ENCODE measurements at places on chromosomes 1 and 21.
A peak's percentile ranks its signal among the peaks of the same experiment; 100 is the strongest.

DNA sequence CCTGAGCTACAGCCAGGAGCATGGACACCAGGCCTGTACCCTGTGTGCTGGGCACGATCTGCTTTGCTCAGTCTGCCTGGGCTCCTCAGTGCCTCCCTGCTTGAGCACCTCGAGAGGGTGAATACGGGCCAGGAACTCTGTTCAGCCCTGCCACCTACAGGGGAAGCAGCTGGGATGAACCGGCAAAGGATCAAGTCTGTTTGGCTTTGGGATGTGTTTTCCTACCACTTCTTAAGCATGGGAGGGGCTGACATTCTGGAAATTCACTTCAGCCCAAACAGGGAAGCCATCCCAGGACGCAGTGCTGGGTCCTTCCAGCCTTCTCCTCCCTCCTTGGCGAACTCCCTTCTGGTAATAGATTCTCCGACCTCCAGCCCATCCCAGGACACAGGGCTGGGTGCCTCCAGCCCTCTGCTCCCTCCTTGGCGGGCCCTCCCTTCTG is 55.8 kb upstream of the SELENON start:
- no peak for DNase-seq

GRCh38 chr21:16307256-16307655 is 577.5 kb downstream of the USP25 start:
- no peak for DNase-seq

- DNase-seq: peak; percentile 38
These were observed 11.1 kb upstream of the ARHGEF2 start for GRCh38 chr1:155989242-155990004.

- no peak for DNase-seq
These were observed 8.6 kb downstream of the NIPAL3 start for GRCh38 chr1:24424207-24424606.

GRCh38 chr1:112298558-112298957 is 97.5 kb upstream of the CTTNBP2NL start:
- no peak for DNase-seq

- no peak for DNase-seq
These were observed 7.8 kb upstream of the DENND2C start for GRCh38 chr1:114677691-114678090.

DNA sequence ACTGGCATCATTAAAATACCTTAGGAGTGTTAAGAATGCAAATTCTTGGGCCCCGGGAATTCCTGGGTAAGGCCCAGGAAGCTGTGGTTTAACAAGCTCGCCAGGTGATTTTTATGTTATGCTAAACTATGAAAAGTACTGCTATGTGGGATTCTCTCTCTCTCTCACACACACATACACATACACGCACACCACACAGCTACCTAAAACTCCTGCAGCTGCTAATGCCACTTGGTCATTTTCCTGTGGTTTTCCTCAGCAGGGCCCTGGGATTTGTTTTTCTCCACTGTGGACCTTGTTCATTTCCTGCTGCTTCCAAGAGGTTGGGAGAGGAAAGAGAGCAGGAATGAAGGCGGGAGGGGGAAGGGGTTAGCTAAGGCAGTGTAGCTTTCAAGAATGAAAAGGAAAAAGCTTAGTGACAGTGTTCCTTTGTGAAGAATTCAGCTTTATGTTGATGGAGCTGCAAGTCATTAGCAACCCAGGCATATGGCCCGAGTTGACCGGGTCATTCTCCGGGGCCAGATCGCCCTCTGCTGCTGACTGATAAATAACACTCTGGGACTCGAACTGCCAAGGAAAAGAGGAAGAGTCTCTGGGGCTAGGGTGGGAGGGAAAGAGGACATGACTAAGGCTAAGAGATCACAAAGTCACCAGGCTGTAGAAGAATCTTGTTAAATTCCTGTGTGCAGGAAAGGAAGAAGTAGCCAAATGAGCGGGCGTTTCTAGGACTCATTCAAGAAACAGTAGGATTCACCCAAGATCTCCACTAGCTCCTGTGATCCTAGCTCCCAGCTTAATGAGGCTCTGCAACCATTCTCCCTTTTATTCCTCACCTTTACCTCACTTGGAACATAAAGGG is 30.5 kb upstream of the LRIG2 start:
- no peak for DNase-seq

DNA sequence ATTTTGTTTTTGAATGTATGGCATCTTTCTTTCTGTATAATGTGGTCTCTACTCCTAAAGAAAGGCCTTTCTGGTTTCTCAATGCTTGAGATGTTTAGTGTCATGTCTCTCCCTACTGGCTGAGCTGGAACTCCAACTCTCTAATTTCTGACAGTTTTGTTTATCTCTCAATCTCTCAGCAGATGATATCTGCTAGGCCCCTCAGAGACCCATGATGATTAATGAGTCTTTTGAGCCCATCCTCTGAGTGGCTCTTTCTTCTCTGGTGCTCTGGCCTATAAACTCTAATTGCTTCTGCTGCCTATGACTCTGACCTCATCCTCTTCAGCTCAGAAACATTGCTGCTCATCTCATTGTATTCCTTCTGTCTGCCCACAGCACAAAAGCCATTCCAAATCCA is 46.6 kb downstream of the CRB1 start:
- no peak for DNase-seq

GRCh38 chr1:79497193-79497773 is 490.8 kb upstream of the ADGRL4 start:
- no peak for DNase-seq

GRCh38 chr1:165902565-165902964 is 75.2 kb downstream of the UCK2 start:
- no peak for DNase-seq

- DNase-seq: no peak
These were observed 175.5 kb downstream of the RGS7 start for GRCh38 chr1:241181471-241181870.

DNA sequence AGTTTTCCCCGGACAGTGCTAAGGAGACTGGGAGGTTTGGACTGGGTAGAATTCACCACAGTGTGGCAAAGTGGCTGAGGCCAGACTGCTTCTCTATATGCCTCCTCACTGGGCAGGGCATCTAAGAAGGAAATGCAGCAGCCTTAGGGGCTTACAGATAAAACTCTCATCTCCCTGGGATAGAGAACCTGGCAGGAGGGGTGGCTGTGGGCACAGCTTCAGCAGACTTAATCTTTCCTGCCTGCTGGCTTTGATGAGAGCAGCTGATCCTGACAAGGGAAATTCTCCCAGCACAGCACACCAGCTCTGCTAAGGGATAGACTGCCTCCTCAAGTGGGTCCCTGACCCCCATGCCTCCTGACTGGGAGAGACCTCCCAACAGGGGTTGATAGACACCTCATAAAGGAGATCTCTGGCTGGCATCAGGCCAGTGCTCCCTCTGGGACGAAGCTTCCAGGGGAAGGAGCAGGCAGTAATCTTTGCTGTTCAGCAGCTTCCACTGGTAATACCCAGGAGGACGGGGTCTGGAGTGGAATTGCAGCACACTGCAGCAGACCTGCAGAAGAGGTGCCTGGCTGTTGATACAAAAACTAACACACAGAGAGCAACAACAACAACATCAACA is 25.2 kb downstream of the KIFAP3 start:
- DNase-seq: no peak

DNA sequence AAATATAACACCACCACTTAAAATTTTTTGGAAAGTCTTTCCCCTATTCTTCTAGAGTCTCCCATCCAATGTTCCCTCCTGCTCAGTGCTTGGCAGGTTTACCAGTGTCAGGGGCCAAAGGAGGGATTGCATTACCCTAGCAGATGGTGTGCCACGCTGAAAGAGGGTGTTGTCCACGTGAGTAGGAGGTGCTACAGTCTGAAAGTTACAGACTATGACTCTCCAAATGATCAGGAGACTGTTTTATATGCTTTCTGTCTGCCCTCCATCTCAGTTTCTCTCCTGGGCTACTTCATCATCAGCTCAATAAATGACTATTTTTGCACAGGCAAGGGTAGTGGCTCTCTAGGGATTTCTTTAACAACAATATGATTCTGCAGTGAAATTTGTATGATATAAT is 31.3 kb upstream of the ANGPTL7 start:
- DNase-seq: no peak

DNA sequence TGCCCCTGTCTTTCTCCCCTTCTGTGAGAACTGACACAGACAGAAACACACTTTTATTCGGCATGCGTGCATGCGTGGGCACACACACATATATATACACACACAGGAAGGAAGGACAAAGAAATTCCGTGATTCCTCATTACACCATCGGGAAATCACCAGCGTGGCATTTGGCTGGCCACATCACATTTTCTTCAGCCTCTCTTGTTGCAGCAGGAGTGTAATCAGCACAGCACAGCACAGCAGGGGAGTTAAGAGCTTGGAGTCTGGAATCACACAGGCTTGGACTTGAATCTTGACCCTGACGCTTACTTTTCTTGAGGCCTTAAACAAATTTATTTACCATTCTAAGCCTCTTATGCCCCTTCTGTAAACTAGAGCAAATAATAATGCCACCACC is 45.3 kb upstream of the EPHA8 start:
- DNase-seq: no peak

GRCh38 chr1:77168358-77168757 is 50.9 kb downstream of the PIGK start:
- DNase-seq: no peak

- no peak for DNase-seq
These were observed 247.1 kb downstream of the NPHP4 start for GRCh38 chr1:5744911-5745799.

DNA sequence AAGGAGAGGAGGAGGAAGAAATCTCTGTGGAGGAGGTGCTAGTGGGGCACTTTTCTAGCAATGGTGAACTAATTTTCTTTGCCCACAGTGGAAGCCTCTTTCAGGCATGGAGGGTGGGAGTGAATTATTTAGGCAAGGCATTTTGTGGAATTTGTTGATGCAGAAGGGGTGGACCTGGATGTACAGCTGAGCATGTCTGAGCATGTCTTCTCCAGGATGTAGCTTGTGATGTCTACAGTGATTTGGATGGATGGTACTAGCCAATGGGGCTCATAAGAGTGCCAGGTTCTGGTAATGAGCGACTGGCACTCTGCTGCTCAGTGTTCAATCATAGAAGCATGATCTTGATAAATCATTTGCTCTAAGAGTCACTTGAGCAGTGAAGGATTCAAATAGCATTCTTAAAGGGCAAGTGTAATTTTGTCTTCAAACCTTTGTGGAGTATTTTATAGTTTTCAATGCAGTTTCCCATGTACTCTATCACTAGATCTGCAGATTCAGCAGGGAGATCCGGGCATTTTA is 153.9 kb upstream of the LMO4 start:
- no peak for DNase-seq

DNA sequence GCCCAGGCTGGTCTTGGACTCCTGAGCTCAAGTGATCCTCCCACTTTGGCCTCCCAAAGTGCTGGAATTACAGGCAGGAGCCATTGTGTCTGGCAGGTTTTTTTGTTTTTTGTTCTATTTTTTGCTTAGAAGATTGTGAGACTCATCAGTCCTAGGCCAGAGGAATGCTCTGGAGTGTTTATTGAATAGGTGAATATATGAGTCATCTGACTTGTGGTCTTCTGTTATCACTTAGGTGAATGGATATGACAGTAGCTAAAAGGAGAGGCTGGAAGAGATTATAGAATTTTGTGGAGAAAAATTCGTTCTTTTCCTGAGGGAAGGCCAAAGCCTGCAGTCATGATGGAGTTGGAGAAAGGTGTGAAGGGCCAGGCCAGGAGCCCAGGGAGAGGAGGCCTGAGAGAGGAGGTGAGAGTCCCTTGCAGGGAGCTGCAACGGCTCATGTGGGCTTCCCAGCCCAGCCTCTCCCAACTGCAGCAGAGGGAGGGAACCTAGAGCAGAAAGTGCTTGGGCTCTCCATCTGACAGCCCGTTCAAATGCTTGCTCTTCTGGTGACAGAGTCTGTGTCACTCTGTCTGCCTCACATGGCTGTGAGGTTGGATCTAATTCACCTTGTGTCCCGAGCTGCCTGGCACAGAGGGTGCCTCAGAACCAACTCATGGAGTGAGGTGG is 31.6 kb upstream of the ACOT11 start:
- no peak for DNase-seq

- DNase-seq: no peak
These were observed 38.5 kb upstream of the C1orf105 start for GRCh38 chr1:172381946-172382345.

DNA sequence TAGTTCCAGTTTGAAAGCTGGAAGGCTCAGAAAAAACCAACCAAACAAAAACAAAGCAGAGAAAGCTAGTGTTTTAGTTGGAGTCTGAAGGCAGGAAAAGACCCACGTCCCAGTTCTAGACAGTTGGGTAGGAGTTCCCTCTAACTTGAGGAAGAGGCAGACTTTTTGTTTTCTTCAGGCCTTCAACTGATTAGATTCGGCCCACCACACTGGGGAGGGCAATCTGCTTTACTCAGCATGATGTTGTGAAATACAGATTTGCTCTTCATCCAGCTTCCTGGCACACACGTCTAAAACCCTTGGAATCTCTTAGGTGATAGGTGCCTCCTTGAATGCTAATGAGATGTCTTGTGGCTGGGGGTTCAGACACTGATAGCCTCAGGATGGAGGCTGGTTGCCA is 49.1 kb upstream of the CSF3R start:
- no peak for DNase-seq

- no peak for DNase-seq
These were observed 33.5 kb downstream of the ACOT7 start for GRCh38 chr1:6360117-6360496.

- no peak for DNase-seq
These were observed 137.4 kb upstream of the GRIK3 start for GRCh38 chr1:37171691-37172090.

GRCh38 chr1:13836136-13836535 is 136.1 kb downstream of the PRDM2 start:
- no peak for DNase-seq

- DNase-seq: no peak
These were observed 360.7 kb downstream of the TBX15 start for GRCh38 chr1:118627435-118627834.

DNA sequence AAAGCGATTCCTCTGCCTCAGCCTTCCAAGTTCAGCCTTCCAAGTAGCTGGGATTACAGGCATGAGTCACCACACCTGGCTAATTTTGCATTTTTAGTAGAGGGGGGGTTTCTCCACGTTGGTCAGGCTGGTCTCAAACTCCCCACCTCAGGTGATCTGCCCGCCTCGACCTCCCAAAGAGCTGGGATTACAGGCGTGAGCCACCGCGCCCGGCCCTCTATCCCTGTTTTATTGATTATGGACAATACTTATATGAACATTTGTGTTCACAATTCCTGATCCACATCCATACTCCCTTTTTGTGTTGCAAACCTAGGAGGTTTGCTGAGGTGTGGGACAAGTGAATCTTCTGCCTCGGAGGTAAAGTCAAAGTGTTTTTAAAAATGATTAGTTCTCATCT is 245.3 kb downstream of the GREM2 start:
- no peak for DNase-seq
